Activated CD4-positive, alpha-beta T cell treated with anti-CD3 and anti-CD28 coated beads for 4 hours (primary cell): ENCODE measurements at places on chromosomes 7 and 10.

DNA sequence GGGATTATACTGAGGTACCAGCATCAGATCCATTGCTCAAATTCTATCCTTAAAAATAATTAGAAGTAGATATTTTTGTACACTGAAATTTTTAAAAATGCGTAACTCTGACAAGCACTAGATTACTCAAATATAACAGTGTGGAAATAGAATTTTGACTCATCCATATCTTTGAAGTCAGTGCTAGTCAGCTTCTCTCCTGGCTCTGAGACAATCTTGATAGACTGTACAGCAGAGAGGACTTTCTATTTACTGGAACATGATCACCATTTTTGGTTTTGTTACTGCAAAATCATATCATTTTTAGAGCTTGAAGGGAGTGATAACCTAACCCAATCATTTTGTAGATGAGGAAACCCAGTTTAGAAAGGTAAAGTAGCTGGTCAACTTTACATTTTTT lies 195.0 kb downstream of the MTERF1 start:
- DNase-seq = no peak

DNA sequence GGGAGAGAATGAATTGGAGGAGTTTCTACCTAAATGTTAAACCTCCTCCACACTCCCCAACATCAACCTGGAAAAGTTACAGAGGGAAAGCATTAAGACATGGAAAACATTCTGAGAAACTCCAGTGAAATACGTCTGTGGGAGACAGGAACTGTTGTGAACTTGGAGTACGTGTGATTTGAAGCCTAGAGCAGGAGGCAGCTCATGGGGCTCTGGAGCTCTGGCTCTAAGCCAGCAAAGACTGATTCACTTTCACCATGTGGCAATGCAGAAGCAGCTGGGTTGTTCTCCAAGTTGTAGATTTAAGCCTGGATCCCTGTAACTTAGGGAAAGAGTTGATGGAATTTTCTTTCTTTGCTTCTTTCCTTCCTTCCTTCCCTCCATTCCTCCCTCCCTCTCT lies 503.2 kb downstream of the NRG3 start:
- no peak for DNase-seq

DNA sequence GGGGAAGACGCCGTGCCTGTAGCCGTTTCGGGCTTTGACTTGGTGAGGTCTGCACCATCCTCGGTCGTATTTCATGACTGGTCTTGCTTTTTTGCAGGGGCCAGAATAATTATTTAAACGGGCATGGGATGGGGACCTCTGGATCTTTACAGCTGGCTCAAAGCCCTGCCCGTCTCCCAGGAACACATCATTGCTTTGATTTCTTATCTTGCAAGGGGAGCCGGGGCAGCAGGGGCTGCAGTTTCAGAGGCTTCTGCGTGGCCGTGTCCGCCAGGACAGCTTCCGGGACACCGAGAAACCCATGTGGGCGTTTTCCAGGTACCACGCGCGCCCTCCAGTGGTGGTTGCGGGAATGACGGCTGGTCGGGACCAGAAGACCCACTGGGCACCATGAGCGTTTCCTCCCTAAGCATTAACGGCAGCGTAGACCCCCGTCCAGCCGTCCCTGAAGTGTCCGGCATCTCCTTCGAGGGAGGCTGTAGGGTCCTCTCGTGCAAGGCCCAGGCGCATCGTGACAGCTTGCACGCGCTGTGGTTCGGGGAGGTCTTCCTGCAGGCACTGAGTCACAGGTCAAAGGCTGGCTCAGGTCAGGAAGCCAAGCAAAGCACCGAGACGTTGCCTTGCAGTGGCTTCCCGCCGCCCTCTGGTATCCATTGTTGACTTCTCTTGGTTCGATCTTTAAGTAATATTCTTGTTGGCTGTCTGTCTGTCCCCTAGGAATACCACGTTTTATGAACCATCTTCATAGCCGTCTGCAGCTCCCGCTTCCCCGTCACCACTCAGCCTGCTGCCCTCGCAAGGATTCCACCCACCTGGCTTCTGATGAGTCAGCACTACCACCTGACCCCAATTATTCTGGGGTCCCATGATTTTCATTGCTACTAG lies 16.2 kb upstream of the ZFAND2A start:
- peak; percentile 62 for DNase-seq

DNA sequence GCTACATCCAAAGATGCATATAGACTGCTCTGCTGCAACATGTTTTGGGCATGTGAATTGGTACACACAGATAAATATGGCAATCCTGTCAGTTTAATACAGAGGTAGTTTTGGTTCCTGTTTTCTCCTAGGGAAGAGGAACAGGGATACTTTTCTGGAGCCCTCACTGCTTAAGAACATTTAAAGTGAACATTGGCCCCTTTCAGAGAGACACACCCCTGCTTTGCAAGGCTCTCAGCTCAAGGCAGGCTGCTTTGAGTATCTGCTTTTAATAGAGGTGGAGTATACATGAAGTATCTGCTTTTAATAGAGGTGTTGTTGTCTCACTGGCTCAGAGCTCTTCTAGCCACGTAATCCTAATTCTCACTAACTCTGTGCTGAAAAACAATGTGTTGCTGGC lies 38.9 kb downstream of the CYP51A1 start:
- no peak for DNase-seq

- DNase-seq = no peak
These were observed 154.7 kb downstream of the ANK3 start for GRCh38 chr10:60235001-60235400.

- no peak for DNase-seq
These were observed 225.2 kb downstream of the ZWINT start for GRCh38 chr10:56135828-56136227.

DNA sequence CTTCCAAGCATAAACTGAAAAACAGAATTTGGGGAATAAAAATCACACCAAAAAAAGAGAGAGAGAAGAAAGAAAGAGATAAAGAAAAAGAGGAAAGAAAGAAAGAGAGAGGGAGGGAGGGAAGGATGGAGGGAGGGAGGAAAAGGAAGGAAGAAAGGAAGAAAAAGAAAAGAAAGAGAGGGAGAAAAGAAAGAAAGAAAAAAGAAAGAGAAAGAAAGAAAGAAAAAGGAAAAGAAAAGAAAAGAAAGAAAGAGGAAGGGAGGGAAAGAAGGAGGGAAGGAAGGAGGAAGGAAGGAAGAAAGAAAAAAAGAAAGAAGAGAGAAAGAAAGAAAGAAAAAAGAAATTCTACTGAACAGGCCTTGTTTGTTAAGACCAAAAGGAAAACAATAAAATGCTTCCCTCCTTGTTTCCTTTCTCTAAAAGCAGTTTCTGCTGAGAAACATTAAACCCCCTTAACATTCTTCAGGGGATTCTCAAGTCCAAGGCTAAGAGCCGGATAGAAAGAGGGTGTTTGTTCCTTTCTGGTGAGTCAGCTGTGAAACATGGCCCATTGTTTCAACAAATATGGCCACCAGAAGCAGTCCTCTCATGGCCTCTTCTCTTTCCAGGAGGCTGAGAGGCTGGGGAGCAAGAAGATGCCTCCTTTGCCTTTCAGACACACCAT lies 46.9 kb upstream of the GPAM start:
- DNase-seq = no peak

- DNase-seq = no peak
These were observed 54.3 kb downstream of the ARHGAP21 start for GRCh38 chr10:24669285-24669852.

GRCh38 chr10:29669149-29669548 lies 34.4 kb upstream of the SVIL start:
- no peak for DNase-seq
